ENCODE measurements at places on chromosomes 5 and 9.

GRCh38 chr5:155024015-155024414, 10.5 kb downstream of the KIF4B start:
- no peak for DNase-seq

- DNase-seq = no peak
Measured at GRCh38 chr9:110911659-110912418, 126.4 kb downstream of the LPAR1 start.

DNA sequence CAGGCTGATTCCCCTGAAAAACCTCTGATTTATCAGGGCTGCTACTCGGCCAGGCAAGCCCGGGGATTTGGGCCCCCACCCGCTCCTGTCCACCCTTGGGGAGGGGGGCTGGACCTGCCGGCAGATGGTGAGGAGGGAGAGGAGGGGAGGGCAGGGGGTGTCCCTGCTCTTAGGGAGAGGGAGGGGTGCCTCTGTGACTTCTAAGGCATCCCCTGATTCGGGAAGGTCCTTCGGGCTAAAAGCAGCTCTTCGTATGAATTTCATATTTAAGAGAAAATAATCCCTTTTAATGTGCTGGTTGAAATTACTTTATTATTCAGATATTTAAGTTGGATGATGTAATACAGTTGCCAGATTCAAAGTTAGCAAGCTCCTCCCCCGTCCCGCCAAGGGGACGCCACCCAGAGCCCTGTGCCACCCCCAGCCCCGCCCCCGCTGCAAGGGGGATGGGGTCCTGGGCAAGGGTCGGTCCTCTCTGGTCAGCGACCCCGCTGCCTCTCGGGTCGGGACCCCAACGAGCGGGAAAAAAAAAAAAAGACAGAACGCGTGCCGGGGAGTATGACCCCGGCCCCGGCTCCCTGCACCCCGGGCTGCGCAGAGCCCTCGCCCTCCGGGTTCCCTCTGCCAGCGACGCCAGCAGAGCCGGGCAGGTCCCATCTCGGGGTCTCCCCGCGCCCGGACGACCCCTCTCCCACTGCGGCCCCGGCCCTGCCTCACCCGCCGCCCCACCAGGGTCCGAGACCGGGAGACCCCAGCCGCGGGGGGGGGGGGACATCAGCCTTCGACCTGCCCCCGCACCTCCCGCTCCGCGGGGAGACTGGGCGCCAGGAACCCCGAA, 12.4 kb downstream of the LHX3 start:
- DNase-seq = no peak

DNA sequence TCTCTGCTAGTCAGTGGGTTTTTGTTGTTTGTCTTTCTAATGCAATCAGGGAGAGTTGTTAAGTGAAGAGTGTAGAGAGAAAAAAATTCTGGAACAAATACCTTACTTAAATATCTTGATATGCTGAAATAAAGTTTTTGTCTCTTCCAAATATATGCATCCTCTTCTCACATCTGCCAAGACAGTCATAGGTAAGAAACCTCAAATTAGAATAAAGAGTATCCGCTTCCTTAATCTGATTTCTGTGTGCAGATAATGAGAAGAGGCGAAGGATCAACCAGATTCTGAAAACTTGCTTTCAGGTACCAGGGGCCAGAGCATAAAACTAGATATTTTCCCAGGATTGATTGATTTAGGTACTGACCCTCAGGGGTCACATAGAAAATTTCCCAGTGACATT, 11.3 kb upstream of the IL6ST start:
- DNase-seq = no peak

GRCh38 chr5:116358911-116359418, 215.7 kb downstream of the SEMA6A start:
- DNase-seq = no peak

DNA sequence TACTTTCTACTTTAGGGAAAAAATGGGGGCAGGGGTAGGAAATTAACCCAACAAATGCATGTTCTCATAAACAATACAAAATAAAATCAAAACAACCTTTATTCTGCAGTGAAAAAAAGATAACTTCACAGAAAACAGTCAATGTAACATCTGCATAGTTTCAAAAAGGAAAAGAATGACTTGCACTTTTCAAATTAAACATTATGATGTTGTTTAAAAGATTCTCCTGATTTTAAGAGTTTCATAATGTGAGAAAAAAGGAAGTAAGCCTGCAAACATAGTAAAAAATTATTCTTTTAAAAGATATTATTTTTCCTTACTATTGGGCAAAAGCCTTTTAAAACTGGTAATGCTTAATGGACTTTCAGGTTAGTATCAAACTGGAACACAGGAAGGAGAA, 7.6 kb downstream of the C9orf72 start:
- DNase-seq = no peak

GRCh38 chr5:163565931-163566608, 60.7 kb downstream of the MAT2B start:
- peak; percentile 7 for DNase-seq

DNA sequence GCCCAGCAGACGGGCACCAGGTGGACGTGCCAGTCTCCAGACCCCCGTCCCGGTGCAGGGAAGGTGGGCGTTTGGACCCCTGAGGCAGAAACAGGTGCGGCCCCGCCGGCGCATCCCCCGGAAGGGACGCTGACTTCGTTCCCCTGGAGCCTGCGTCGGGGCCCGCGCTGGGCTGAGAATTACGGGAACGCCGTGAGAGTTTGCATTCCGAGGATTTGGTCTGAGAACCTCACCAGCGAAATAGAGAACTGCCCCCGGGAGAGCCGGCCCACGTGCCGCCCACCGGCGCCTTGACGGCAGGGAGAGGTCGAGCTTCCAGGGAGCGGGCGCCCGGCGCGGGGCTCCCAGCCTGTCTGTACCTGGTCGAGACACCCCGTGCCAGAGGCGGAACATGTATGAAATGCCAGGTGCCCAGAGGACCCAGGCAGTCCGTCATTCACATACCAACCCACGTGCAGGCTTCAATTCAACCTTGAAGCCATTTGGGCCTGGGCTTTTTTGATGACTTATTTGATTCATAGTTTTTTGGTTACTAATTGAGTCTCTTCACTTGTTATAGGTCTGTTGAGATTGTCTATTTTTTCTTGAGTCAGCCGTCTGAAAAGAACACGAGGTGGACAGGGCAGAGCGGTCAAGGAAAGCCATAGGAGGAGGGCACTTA, 877 bp upstream of the CAMSAP1 start:
- DNase-seq = no peak

DNA sequence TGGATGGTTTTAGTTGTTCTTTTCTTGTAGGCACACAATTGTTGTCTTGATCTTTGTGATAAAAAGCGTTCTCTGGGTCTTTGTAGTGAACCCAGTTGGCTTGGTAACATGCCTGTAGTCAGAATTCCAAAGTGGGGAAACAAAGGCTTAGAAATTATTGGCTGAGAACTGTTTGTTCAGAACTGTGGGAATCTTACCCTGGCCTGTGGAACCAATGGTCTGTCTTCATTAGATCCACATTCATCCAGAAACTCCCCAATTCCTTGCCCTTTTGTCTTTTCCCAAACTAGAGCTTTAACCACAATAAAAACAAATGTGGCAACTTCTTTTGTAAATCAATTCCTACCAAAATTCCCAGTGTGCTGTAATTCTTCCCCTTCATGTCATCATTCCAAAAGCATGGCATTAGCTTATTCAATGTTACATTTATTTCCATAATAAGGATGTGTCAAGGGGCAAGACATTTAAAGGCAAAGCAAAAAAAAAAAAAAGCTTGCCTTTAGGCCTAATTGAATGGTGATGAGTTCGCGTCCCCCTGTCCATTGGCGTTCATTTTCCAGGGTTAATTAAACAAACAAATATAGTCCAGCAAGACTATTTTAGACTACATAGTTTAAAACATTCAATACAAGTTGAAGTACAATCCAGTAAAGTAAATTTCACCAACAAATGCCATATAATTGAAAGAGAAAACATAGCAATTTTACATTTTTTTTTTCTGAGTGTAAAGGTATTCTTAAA, 249.8 kb upstream of the ZNF608 start:
- DNase-seq = no peak

GRCh38 chr9:23342291-23342690, 483.7 kb downstream of the ELAVL2 start:
- no peak for DNase-seq

DNA sequence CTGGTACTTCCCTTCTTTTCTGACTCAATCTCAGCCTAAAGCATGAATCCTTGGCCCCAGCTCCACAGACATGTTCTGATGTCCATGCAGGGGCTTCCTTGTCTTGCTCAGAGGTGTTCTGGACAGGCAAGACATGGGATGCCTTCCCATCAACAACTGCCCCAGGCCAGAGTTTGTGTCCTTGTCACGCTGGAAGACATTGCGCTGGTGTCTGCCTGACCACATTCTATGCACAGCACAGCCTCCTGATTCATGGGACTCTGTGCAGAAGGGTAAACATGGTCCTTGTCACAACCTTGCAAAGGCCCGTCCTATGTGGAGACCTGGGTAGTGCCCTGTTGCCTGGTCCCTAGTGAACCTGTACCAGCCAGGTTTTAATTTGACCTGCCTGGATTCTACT, 212.2 kb downstream of the FSTL4 start:
- DNase-seq = no peak

- DNase-seq = no peak
Measured at GRCh38 chr5:143652108-143652700, 159.8 kb upstream of the HMHB1 start.

DNA sequence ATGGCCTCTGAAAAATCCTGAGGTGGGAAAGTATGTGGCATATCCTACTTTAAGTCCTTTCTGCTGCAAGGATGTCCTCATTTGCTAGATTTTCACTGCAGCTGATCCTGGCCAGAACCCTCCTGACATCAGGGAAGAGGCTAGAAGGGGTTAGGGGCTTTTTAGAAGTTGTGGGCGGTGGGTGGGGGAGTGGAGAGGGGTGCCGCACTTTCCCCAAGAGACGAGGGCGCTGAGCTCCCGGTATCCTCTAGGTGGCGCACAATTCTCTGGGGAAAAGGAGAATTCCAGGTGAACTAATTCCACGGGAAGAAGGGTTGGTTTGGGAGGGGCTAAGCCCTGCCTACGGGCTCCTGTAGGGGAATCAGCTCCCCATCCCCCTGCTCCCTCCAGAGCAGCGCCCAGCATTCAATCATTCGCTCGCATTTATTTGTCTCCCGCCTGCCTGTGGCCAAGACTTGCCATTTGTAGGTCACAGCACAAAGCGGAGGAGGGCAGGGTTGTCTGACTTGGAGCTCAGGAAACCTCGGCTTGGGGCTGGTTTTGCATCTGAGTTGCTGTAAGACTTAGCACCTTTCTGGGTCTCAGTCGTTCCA, 42.9 kb upstream of the HAND1 start:
- DNase-seq = peak; percentile 43

All from GM12892 (cell line).